ENCODE measurements at places on chromosomes 11 and 22. TPM values are rescaled to one million over a fixed set of nuclear protein-coding genes. Genes with fewer than 3 reads are reported as not detected.

The SMIM35 gene
- total RNA-seq, result not detected

The OR51I1 gene
- total RNA-seq, result not detected

The OR5B2 gene
- total RNA-seq, result not detected

The BTBD18 gene
- total RNA-seq, result not detected

The DERL3 gene
- total RNA-seq, result 0.32 TPM

DNA sequence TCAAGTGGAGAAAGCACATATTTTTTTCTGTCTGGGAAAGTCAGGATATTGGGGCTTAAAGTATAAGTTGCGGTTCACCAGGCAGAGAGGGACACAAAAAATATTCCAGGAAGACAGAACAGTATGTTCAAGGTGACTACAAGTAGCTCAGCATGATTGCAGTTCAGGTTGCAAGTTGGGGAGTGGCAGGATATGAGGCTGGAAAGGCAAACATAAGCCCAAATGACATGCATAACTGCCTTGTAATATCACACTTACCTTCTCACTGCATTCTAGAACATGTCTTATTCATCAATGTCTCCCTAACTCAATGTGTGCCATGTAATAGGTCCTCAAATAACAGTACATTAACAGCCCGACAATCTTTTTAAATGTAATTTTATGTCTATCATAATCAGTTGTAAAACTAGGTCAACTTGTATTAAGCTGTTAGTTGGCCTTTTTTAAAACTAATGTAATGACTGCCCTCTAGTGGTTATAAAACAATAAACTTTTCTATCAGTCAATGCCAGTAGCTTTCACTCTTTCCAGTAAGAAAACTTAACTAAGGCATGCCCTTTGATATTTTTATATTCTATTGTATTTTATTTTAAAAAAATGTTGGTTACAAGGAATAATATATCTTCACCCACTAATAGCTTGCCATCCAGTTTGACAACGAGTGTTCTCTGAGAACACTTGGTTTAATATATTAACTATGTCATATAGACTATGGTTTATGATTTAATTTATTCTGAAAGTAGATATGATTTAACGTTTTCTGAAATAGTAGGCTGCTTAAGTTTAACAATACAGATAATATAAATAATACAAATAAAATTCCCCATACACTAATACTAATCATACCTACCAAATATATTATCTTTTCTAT is 39.4 kb upstream of the CFAP300 start:
- DNase-seq, result peak; percentile 58

All from fibroblast of villous mesenchyme (primary cell).